Body of pancreas (tissue), 4 donors: ENCODE measurements at places on chromosomes 4 and X.

DNA sequence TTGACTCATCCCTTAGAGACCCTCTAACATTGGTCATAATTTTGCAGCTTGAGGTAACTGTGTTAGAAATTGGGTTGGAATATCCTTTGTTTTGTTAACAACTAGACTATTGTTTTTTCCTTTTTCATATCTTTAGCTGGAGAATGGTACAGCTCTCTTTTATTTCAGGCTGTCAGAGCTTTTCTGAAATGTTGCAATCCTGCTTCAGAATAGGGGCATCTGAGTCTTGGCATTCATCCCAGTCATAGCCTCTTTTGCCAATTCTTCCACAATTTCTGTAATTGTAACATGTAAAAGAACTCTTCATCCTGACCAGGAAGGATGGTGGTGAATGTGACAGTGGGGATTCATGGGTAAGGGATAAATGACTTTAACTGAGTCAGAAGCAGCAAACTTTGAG is 128.7 kb downstream of the FHIP1A start:
- DNase-seq = no peak

- DNase-seq = no peak
Measured at GRCh38 chrX:145552643-145553042, 265.0 kb upstream of the SLITRK2 start.

DNA sequence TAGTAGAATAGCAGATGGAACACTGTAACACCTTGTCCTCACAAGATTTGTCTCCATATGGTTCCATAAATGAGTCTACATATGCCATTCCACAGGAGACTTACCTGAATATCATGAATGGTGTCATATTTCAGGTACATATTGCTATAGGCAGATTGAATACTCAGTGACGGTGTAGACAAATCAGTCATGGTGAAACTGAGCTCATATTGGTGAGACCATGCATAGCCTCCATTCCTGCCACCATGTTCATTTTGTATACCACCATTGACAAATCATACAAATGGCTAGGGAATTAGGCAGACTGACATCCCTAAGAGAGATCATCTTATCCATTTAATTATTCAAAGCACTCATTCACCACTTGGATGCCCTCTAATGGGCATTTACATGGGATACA is 38.0 kb upstream of the SPP1 start:
- DNase-seq = no peak

GRCh38 chr4:118872181-118872580 is 16.5 kb upstream of the SYNPO2 start:
- DNase-seq = no peak

DNA sequence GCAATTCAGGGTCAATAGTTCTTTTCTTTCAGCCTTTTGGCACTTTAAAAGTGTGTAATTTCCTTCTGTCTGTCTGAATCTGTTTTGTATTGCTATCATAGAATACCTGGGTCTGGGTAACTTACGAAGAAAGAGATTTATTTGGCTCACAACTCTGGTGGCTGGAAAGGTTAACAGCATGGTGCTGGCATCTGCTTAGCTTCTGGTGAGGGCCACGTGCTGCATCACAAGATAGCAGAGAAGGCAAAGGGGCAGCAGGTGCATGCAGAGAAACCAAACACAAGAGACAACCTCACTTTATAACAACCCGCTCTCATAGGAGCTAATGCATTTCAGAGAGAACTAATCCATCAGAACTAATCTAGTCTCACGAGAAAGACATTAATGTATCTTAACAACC is 18.8 kb downstream of the RGN start:
- DNase-seq = no peak

DNA sequence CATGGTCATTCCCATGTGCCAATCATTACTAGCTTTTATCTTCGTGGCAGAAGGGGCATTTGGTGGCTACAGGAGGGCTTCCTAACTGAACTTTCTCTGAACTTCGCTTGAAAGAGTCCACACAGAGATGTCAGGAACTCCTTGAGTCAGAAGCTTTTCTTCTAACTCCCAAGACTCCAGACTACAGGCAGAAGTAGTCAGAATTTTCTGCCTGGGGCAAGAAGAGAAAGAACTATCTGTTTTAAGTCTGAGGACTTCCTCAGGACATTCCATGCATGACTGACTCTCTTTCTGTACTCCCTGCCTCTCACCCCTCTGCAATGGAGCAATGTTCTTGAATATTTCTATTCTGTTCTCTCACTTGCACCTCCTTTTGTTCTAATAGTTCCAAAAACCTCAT is 170.5 kb upstream of the TBC1D9 start:
- DNase-seq = no peak

GRCh38 chrX:44843318-44843702 is 511 bp upstream of the DUSP21 start:
- no peak for DNase-seq

DNA sequence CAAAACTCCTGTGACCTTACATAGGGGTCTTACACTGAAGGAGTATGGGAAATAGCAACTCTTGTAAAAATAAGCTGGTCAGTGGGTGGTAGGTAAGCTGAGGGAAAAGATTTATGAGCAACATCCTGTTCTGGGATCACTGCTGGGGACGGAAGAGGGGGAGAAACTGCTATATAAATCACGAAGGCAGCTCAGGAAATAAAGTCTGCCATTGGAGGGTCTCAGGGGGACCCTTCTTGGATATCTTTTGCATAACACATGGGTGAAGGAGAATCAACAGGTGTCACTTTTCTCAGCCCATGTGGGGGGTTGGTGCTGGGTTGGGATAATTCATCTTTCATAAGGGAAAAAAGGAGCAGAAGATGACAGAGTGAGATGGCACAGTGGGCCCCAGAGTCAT is 33.7 kb downstream of the AFF1 start:
- no peak for DNase-seq

GRCh38 chr4:174869339-174869738 is 40.3 kb upstream of the GLRA3 start:
- DNase-seq = no peak
